ENCODE measurements at places on chromosomes 2 and 18. TPM values are rescaled to one million over a fixed set of nuclear protein-coding genes. Genes with fewer than 3 reads are reported as not detected.

DNA sequence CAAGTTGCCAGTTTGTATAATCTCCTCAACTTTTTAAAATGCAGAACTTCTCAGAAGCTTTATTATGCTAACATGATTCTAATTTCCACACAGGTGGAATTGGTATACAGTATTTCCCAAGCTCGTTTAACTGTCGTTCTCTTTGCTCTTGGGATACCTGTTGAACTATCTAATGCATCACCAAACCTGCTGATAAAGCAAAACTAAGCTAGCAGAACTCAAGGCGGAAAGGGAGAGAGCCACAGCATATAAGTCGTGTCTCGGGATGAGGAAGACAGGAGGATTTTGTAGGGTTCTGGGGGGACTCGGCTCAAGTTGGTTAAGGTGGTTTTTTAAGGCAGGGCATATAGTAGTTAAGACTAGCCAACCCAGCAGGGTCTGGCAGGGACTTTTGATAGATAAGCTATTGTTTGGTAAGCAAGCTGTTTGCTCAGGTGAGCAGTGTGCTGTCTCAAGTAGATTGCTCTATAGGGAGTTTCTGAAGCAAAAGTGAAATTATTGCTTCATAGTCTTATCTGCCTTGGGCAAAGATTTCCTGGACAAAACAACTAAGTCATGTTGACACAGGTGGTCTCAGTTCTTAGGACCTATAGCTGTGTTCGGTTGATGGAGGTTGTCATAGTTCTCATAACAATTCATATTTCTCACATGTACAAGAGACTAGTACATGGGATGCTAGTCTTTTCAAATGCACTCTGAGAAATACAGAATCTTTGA, 28.2 kb upstream of the CHRNA1 start:
- DNase-seq = no peak

DNA sequence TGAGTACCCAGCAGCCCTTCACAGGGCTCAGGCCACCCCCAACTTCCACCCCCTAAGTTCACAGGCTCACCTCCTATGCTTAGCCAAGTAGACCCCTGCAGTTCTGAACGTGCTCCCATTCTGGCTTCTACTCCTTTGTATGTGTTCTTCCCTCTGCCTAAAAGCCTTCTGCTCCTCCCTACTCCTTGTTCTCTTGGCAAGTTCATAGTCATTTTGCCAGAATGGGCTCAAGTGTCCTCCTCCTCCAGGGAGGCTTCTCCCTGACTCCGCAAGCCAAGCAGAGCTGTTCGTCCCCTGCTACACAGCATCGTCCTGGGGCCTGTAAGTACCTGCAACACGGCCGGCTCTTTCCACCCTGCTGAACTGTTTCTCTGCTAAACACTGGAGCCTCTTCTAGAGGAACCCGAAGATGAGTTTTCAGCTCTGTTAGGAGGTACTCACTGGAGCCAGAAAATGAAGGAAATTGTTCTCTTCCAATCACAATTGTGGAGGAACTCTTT, 14.6 kb upstream of the CETN1 start:
- no peak for DNase-seq

The RNMT gene
- polyA plus RNA-seq = 50.8 TPM

DNA sequence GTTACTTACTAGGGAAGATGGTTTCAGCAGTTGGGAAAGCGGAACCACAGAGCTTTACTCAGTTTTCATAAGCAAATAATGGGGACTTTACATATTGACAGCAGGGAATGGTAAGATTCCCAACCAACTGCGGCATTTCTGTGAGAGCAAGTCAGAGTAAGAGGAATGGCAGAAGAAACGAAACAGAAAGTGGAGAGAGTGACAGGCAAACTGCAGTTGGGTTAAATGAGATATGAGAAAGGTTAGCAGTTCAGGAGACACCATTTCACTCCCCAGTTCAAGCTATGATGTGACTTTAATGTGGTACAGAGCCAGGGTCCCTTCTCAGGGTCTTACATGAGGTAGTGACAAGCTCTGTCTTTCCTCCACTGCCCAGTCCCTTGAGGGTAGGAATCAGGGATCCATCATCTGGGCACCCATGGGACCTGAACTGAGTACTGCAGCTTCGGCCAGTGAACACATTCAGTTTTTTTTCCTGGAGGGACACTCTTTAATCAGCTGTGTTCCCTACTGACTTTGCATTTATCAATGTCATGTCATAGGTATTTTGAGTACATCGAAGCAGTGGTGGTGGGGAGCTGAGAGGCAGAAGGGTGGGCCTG, 33.0 kb upstream of the GREB1 start:
- DNase-seq = no peak

- no peak for DNase-seq
Observed at GRCh38 chr2:72984172-72984671, 66.9 kb downstream of the EMX1 start.

The CAPG gene
- polyA plus RNA-seq = 45.8 TPM

- DNase-seq = no peak
Observed at GRCh38 chr18:60053747-60054304, 154.0 kb downstream of the PMAIP1 start.

The SPDYA gene
- polyA plus RNA-seq = 3.1 TPM

The OLA1 gene
- polyA plus RNA-seq = 113 TPM

GRCh38 chr2:21924640-21925285, 801.0 kb downstream of the TDRD15 start:
- no peak for DNase-seq

The ABCB11 gene
- 0.04 TPM for polyA plus RNA-seq

The NEU2 gene
- polyA plus RNA-seq = not detected

The ST8SIA5 gene
- 0.23 TPM for polyA plus RNA-seq

The SH3BP4 gene
- polyA plus RNA-seq = 28.0 TPM

The AQP12A gene
- polyA plus RNA-seq = not detected

DNA sequence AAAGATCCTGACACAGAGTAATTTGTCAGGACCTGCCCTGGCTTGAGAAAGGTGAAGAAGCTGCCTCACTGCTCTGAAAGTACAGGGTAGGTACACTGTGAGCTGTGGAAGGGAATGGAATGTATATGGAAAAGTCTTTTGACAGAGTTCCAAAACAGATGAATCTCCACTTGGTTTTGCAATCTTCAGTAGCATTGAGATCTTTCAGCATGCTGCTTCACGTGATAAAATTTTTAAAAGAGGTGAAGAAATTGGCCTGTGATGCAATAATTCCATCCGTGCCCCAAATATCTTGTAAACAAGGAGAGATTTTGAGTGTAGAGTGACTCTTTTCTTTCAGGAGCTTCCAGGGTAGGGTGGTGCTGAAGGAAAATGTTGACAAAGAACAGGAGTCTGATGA, 123.1 kb downstream of the OSR1 start:
- DNase-seq = no peak

DNA sequence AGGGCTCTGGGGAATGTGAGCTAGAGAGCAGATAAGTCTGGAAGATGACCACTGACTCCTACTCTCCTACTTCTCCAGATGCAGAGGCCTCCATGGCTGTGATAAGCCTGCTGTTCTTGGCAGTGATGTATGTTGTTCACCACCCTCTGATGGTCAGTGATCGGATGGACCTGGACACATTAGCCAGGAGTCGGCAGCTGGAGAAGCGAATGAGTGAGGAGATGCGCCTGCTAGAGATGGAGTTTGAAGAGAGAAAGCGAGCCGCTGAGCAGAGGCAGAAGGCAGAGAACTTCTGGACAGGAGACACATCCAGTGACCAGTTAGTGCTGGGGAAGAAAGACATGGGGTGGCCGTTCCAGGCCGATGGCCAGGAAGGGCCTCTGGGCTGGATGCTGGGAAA, 1.4 kb downstream of the ITPRIPL1 start:
- DNase-seq = no peak

DNA sequence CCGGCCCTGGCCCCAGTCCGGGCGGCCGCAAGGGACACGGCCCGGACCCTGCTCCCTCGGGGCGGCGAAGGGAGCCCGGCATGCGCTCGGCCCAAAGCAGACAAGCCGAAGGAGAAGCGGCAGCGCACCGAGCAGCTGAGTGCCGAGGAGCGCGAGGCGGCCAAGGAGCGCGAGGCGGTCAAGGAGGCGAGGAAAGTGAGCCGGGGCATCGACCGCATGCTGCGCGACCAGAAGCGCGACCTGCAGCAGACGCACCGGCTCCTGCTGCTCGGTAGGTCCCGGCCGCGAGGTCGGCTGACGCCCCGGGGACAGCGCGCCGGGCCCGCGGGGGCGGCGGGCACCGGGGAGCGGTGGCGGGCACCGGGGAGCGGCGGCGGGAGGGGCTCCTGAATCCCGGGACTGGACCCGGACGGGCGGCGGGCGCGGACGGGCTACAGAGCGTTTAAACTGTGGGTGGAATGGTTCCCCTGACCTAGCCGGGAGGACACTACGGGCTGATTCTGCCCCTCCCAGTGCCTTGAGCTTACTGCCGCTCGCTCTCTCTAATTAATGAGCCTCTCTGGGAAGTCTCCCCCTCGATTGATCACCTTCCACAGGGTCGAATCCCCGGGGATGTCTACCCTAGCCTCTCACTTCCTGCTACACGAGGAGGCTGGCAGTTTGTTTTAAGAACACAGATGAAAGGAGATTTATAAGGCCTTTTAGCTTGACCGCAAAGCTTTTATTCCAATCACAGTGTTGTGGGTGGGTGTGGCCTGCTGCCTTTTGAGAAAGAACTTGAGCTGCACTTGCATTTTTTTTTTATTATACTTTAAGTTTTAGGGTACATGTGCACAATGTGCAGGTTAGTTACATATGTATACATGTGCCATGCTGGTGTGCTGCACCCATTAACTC, 853 bp downstream of the GNAL start:
- DNase-seq = peak; percentile 22

GRCh38 chr2:141856215-141856919, 274.4 kb downstream of the LRP1B start:
- no peak for DNase-seq

DNA sequence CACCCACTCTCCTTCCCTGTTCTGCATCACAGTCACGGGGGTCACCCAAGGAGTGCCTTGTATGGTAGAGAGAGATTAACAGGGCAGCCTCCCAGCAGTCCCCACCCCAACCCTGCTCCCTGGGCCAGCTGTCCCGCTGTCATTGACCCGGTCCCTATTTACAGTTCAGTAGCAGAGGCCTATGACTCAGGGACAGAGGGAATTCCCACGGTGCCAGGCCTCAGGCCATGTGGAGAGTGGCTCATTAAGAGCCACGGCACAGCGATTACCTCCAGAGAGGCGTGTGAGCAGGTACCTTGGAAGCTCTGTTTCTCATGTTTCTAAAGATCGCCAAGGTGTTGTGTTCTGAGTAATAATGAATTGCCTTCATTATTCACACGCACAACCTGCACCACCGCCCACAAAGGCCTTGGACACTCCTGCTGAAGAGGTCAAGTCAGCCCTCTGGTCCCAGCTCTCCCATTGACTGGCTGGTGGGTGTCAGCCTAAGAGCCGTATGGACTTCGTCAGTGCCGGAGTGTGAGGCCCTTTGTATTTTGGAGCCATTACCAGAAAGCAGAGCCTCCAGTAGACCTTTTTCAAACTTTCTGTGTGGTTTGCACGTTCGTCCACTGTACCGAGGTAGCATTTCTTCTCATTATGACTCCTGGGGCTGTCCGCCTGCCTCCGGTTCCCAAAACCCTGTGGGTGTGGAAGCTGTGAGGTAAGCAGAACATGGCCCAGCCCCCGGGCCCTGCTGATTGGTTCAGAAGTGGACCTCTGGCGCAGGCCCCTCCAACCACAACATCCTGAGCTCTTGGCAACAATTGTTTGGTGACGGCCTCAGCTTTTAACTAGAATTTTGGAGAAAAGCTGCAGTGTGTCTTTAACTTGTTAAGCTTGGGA, 47.0 kb downstream of the SERTAD2 start:
- DNase-seq = peak; percentile 91

The DSG4 gene
- not detected for polyA plus RNA-seq

GRCh38 chr2:181677912-181678586, 2.3 kb downstream of the NEUROD1 start:
- peak; percentile 84 for DNase-seq

The AQP4 gene
- 37.2 TPM for polyA plus RNA-seq

All from left lung (tissue), 14 donors.